RKO (cell line): ENCODE measurements at places on chromosomes 5 and 9.
A peak's percentile ranks its signal among the peaks of the same experiment; 100 is the strongest.

DNA sequence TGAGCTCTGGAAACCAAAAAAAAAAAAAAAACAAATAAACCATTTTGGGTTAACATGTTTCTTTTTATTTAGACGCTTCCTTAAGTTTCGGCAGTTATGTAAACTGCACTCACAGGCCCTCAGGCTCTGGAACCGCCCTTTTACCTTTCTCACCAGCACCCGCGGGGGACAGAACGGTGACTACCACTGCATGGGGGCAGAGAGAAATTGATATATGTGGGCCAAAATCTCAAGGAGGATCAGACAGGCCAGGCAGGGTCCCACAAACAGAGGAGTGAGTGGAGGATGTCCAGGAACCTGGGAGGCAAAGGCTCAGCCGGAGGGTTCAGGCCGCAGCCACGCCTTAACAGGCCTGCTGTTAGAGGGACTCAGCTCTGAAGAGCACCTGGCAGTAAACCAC lies 54.4 kb downstream of the IRX2 start:
- no peak for DNase-seq

DNA sequence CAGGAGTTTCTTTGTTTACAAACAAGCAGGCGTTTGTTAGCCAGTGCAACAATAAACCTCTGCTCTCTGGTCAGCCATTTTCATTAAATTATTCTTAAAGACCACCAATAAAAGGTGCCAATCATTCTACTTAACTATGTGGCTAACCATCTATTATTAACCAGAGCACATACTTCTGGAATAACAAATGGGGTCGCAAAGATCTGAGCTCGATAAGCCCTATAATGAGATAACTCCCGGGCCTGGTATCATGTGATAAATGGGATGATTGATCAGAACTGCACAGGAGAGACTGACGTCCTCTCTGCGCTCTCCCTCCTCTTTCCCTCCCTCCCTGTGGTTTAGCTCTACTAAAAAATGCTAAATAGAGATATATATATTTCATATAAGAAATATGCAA lies 488.2 kb downstream of the NTRK2 start:
- DNase-seq = no peak

DNA sequence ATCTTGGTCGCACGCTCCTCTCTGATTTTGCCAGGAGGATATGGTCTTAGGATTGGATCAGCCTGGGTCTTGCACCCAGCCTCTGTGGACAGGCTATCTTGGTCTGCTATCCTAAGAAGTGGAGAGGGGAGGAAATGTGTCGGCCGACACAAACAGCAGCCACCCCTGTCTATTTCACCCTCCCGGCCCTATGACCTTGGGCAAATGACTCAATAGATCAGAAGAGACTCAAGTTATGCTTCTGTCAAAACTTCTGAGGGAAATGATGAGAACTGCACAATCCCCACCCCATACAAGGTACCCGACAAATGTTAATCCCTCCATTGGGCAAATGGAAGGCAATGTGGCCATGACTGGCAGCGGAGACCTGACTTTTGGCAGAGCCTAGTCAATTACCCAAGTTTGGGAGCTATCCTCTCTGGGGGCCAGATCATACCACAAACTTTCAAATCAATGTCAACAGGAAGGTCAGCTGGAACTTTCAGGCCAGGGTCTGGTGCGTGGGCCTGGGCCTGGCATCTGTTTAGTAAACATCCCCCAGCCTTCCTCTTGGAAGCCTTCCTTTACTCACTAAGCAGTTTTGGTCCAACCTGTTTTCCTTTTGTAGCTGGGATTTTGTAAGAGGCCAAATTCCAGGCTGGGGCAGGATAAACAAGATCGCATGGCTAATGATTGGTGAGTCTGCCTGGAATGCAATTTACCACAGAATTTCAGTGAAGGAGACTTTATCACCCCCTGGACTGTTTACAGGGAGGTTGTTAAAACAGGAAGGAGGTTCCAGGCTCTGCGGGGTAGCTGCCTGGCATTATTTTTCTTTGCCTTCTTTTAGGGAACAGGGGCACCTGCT lies 64.2 kb upstream of the CPEB4 start:
- DNase-seq = no peak

DNA sequence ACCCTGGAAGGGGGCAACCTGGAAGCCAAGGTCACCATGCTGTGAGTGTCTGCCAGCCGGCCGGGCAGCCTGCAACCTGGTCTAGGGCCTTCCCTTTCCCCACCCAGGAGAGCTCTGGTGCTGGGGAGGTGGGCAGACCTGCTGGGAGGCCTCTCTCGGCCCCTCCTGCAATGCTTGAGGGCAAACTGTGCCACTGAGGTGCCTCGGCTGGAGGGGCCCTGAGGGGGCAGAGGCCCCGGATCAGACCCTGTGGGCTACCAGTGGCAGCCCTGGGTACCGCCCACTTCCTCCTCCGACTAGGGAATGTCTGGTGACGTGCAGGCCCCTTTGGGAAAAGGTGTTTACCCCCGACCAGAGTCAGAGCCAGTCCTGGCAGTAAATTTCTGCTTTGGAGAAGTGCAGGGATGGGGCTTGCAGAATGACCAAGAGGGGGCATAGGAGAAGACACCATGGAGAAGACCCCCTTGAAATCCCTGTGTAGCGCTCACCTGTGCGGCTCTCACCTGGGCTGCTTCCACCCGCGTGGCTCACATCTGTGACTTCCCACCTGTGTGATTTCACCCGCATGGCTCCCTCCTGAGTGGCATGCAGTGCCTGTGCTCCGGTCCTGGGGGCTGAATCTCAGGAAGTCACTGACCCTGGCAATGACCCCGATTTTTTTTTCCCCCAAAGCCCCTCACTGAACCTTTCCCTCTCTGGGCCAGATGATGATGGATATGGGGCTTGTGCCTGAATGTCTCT lies 1.1 kb downstream of the LCN1 start:
- DNase-seq = no peak

DNA sequence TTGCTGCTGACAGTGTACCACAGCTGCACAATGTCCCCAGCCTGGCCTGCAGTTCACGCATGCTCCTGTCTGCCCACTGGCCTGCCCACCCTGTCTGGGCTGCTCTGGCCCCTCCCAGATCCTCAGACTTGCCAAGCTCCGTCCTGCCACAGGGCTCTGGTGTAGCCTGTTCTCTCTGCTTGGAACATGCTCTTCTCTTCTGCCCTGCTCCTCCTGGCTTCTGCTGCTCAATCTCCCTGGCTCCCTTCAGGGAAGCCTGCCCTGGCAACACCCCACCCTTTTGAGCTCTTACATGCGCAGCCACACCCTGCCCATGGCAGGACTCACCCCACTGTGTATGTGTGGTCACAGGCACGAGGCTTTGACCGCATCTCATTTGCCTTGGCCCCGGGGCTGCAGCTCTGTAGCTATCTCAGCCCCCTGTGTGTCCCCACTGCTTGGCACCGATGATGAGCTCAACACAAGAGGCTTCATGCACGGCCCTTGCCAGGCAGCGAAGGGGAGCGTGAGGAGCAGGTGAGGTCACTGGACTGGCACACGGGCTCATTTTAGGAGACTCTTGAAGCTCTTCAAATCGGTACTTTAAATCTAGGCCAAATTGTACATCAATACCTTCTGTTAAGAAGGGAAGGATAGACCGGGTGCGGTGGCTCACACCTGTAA lies 20.4 kb upstream of the BRD3 start:
- DNase-seq = no peak

- DNase-seq = peak; percentile 89
Measured at GRCh38 chr5:65742565-65743231, 20.7 kb downstream of the NLN start.

- no peak for DNase-seq
Measured at GRCh38 chr9:95465115-95465514, 51.7 kb downstream of the PTCH1 start.

- no peak for DNase-seq
Measured at GRCh38 chr9:110291921-110292557, 35.7 kb upstream of the TXN start.

GRCh38 chr5:142836048-142836447 lies 65.9 kb downstream of the ARHGAP26 start:
- DNase-seq = no peak

GRCh38 chr5:5787373-5787772 lies 364.9 kb downstream of the ICE1 start:
- no peak for DNase-seq

DNA sequence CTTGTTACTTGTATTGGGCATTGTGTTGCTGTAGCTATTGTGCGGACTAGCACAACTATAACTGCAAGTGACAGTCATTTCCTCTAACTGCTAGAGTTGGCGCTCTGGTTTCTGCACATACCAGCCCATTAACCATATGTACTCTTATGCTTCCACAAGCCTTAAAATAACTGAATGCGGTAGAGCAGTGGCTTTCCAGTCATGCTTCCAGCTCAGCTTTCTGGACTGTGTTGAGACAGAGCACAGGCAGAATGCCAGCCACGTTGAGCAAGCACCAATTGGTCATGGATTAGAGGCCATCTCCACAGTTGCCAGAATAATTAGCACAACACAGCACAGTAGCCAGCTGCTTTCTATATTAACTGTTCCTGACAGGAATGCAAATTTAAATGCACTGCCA lies 12.2 kb downstream of the INVS start:
- peak; percentile 87 for DNase-seq

DNA sequence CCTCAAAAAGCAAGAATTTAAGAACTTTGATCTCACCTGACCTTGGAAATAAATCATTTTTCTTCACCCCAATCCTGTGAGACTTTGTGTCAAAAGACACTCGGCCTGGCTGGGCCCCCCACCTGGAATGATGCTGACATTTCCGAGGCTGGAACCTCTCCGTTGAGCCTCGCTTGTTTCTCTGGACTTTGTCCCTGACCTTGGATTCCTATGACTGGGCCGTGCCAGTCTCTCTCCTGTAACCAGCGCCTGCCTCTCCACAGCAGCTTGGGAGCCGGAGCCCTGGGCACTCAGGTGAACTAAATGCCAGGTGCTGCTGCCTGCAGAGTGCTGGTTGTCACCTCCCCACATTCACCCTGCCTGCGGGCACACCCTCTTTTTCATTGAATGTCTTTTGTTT lies 62.7 kb downstream of the RETREG1 start:
- no peak for DNase-seq

DNA sequence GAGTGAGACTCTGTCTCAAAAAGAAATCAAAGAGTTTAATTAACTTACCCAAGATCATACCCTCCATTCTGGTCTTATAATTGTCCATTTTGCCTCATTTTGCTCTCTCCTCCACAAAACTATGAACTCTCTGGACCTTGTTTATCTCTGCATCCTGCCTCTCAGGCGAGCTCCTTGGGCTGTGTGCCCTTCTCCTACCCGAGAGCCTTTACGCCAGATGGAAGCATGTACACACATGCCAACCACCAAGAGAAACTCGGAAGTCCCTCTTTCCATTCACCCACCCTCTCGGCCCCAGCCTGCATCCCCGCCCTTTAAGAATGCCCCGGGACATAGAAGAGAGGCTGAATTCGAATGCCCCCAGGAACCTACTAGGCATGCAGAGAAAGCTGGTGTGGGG lies 25.9 kb downstream of the CPLX2 start:
- no peak for DNase-seq

- DNase-seq = peak; percentile 43
Measured at GRCh38 chr5:53994148-53994547, 316.2 kb downstream of the ARL15 start.

DNA sequence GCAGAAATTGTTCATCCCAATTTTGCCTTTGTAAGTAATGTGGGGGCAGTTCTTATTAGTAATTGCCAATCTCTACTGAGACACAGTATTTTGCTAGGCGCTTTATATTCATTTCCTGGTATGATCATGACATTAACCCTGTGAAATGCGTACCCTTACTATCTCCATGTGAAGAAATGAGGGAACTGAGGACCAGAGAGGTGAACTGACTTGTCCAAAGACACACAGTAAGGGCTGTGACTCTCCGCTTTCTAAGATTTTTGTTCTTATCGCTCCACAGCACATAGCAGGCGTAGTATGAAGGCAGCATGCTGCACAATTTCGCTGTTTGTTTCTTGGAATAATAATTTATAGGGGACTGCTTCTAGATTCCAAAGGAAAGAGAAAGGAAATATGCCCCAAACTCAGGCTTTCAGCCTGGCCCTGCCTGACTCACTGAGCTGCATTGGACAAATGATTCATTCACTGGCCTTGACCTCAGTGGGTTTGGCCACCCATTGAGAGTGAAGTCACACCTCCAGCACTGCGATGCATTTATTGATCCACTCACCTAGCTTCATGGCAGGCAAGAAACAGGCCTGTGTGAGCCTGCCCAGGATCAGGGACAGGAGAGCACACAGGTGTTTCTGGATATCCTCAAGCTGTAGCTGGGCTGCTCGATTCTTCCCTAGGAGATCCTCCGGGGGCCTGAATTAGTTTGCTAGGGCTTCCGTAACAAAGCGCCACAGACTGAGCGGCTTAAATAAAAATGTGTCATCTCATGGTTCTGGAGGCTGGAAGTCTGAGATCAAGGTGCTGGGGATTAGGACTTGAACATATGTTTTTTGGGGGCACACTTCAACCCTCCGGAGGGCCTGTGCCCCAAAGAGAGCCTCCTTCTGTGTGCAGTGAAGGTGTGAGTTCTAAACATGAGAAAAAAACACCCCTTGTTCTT lies 7.2 kb upstream of the DUSP1 start:
- peak; percentile 79 for DNase-seq
